ENCODE measurements at places on chromosomes 3 and 15.

GRCh38 chr3:169173231-169173630, 490.3 kb downstream of the MECOM start:
- DNase-seq: no peak

DNA sequence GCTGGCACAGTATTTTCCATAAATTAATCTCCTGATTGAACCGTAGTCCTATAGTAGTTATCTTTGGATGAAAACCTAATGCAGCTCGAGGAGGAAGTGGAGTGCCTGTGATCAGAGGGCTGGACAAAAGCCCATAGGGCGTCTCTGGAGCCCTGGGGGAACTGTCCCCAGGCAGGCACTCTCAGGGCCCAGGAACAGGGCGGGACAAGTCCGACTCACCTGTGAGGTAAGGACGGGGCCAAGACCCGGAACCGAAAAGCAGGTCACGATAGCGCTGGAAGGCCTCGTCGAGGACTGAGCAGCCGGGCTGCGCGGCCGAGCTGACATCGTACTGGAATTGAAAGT, 341 bp downstream of the HEXA start:
- DNase-seq: no peak

DNA sequence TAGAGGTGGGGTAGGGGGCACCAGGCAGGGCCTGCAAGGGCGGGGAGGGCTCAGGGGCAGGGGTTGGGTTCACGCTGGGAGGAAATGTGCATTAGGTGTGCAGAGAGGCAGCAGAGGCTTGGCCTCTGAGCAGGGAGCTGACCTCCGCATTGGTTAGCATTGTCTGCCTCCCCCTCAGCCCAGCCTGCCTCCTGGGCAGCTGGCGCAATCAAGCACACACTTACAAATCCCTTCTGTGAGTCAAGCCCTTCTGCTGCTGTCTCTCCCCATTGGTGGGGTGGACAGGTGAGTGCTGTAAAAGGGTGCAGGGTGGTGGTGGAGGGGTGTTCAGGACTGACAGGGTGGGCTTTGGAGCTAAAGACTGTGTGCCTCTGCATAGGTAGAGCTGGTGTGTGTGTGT, 9.3 kb downstream of the LOXL1 start:
- DNase-seq: no peak

DNA sequence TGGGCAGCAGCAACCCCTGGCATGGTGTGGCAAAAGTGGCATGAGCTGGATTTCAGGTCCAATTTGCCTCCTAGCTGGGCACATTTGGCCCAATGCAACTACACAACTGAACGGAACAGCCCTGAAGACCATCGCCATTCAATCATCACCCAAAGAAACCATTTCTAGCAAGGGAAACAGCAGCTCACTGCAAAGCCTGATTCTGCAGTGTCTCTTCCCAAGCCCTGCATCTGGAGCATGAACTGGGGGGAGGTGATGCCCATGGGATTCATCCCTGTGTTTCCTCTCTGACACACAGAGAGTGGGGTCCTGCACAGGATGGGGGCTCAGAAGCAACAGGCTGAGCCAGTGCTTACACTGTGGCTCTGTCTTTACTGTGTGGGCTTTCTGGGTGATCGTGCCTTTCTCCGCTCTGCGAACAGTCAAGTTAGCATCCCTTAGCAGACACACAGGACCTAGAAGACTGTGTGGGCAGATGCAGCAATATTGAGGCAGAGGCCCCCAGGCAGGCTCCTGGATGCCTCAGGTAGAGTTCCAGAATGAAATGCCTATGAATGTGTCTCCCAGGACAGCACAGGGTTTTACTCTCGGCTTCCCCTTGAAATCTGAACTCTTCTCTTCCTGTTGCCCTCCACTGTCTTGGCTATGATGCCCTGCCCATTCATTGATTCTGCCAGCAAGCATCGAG, 91.1 kb upstream of the ALDH1A3 start:
- DNase-seq: no peak

GRCh38 chr15:59378855-59379254, 6.2 kb upstream of the MYO1E start:
- no peak for DNase-seq

GRCh38 chr3:102195198-102195948, 239.4 kb upstream of the ZPLD1 start:
- no peak for DNase-seq

DNA sequence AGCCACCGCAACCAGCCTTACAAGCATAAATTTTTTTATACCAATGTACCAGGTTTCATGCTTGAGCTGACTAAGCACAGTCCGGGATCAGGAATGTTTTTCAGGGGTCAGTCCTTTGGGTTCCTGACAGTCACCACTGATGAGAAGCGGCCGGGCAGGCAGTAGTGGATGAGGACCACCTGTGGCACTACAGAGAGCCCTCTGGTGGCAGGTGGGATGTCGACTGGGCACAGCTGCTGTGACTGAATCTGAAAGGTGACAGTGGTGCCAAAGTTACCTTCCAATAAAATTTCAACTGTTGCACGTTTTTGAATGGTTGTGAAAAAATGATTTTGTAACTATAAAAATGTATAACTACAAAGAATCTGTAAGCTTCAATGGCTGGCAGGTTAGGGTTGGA, 34.0 kb downstream of the TPRA1 start:
- DNase-seq: no peak
